Stimulated activated CD8-positive, alpha-beta memory T cell treated with anti-CD3 and anti-CD28 coated beads, Interleukin-15, amount 100 ng/mL, for 4 hours (primary cell): ENCODE measurements at places on chromosomes 16 and 17.

GRCh38 chr17:67974185-67974584 is 22.1 kb downstream of the C17orf58 start:
- DNase-seq, result no peak

DNA sequence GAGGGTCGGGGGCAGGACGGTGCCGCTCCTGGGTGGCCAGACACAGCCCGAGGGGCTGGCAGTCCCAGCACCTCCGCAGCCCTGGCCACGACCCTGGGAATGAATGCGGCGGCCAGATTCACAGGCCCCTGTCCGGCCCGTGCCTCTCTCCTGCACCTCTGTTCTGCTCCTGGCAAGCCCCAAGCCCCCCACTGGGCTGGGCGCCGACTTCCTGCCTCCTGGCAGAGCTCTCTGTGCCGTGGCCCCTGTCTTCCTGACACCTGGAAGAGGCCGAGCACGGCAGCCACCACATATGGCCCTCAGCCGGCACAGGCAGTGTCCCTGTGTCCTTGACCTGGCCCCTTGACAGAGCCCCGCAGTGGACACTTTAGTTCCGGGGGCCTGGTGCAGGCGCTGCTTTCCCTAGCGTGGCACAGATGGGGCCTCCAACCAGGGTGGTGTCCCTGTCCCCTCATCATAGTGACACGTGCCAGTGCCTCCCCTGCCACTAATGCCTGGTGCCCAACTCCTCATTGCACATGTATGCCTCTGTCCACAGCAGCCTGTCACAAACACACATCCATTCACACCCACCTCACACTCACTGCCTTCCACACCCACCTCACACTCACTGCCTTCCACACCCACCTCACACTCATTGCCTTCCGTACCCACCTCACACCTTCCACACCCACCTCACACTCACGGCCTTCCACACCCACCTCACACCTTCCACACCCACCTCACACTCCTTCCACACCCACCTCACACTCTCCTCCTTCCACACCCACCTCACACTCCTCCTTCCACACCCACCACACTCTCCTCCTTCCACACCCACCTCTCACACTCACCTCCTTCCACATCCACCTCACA is 110.6 kb upstream of the PLCG2 start:
- no peak for DNase-seq

DNA sequence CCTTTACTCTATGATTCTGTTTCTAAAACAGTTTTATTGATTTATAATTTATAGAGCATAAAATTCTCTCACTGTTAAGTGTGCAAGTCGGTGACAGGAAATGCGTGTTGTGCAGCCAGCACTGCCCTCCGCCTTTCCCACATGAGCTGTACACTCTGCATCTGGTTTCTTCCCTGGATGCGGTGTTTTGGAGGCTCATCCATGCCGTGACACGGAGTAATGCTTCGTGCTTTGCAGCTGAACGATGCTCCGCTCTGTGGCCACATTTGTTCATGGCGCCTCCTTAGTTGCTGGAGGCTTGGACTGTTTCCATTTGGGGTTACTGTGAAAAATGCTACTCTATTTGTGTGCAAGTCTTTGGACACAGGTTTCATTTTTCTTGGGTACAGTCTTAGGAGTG is 7.2 kb upstream of the IGFALS start:
- no peak for DNase-seq

DNA sequence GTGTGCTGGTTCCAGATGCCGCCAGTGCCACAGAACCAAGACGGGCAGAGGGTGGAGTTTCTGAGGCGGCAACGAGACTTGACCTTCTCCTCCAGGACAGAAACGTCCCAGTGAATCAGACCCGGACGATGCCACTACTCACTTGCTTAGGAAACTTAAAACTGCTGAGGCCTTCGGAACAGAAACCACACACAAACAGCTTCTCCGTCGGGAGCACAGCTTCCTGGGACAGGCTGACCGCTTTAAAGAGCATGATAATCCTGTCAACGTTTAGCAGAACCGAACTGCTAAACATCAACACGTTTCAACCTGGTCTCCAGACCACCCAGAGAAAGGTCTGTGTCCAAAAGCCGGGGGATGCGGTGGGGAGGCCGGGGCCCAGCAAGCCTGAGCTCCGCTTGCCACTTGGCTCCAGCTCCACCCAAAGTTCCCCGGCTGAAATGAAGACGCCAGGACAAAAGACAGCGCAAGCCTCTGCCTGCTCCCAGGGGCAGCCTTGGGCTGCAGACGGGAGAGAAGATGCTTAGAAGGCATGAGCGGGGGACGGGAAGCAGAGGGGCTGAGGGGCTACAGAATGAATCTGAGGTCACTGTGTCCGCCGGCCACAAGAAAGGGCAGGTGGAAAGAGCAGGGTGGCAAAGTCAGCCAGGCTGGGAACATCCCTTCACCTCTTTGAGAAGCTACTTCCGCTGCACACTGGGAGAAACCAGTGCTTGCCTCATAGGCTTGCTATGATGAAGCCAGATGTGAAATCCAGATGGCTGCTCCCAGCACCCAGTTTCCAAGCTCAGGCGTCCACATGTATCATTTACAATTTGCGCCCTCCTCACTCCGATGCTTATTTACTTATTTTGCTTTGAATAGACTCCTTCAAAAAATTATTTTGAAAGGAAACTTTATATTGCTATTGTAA is 69.0 kb downstream of the MRM3 start:
- DNase-seq, result no peak

DNA sequence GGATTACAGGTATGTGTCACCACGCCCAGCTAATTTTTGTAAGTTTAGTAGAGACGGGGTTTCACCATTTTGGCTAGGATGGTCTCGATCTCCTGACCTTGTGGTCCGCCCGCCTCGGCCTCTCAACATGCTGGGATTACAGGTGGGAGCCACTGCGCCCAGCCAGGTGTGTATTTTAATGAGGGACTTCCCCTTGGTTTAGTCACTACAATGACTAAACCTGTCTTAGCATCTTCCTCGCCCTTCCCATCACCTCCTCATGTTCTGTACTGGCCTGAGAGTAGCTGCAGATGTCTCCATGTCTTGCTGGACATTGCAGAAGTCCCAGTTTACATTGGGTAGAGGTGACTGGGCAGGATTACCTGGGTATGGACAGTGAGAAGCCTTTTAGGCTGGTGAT is 9.6 kb downstream of the SLC7A6 start:
- no peak for DNase-seq

GRCh38 chr16:67241008-67241900 is 6.0 kb downstream of the FHOD1 start:
- DNase-seq, result no peak

GRCh38 chr17:7440834-7441195 is 1.5 kb downstream of the FGF11 start:
- DNase-seq, result no peak

DNA sequence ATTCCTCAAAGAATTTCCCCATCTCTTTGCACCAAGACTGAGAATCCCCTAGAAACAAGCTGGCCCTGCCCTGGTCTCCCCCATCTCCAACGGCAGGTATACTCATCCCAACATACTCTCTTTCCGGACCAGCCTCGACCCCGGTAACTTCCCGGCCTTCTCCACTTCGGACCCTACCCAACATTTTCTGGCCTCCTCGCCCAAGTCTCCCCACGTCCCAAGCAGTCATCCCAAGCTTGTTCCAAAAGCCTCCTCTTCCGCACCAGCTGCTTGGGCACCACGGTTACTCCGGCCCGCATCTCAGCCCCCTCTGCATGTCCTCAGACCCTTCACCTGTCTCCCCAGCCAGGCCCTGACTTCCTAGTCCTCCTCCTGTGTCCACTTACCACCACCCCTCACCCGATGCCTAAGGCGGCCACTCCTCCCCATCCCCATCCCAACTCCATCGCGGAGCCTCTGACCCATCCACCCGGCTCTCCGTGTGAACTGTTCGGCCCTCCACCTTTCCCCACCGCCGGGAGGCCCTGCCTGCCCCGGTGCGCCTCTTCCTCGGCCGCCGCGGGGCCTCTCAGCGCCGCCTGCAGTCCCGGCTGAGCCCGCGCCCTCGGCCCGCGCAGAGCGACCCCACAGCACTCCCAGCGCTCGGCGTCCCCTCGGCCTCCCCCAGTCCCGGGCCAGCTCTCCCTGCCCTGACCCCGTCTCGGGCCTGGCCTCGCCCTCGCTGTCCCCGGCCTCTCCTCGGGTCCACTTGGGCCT is 994 bp downstream of the PITPNA start:
- DNase-seq, result no peak
